ENCODE measurements at places on chromosomes 11 and 22.
A peak's percentile ranks its signal among the peaks of the same experiment; 100 is the strongest.

DNA sequence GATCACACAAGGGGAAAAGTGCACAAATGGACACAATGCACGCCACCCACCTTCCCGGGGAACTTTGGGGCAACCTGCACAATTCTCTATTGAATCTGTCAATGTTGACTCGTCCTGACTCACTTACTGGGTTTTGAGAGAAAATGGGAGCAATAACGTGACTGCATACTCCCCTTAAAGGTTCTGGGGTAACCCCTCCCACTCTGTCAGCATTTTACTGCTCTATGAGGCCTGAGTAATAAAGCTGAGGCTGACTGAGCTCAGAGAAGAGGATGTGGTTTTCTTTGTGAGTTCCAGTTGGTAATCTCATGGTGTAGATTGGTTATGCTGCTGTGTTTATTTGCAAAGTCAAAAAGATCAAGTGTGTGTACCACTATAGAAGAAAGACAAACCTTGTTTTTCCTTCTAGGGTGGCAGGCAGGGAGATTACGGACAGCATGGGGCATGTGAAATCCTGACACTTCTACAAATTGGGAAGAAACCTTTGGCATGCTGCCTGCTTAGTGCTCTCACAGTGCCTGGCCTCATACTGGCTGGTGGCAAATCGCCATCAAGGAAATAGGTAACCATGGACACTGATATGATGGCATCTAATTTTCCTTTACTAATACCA, 16.1 kb upstream of the APOA1 start:
- DNase-seq, result peak; percentile 92

DNA sequence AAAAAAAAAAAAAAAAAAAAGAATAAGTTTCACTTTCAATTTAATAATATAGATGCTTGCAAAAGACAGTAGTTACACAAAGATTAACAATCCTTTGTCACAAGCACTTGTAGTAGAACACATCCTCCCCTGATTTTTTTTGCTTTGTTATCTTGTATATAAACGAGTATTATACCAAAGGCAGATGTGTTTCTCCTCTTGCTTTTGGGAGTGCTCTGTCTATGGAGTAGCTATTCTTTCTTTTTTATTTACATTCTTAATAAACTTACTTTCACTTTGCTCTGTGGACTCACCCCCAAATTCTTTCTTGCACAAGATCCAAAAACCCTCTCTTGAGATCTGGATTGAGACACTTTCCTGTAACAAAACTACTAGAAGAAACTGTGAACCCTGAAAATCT, 3.4 kb upstream of the MRPL16 start:
- no peak for DNase-seq

DNA sequence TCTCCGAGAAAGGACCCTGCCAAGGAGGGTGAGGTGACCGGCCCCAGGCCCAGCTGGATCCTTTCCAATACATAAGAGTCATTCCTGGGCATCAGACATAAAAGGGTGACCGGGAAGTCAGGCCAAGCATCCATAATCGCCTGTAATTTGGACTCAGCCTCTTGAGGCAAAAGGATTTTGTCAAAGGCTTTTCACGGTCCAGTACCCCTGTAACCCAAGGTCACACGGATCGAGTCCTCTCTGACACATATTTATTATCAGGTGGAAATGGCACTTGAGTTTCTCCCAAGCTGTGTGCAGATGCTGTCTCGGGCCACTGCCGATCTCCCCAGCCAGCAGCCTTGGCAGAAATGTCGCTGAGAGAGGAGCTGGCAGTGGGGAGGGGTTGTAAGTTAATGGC, 556.5 kb downstream of the MN1 start:
- no peak for DNase-seq

DNA sequence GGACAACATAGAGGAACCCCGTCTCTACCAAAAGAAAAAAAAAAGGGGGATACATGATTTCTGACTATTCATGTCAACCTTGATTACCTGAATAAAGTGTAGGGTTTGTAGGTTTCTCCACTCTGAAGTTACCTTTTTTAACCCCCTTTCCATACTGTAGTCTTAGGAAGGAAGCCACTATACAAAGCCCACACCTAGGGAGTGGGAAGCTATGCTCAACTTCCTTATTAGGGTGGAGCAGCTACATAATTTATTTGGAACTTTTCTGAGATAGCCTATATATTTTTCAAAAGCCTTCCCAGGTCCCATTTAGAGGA, 582 bp upstream of the ATP6V1E1 start:
- DNase-seq, result no peak

DNA sequence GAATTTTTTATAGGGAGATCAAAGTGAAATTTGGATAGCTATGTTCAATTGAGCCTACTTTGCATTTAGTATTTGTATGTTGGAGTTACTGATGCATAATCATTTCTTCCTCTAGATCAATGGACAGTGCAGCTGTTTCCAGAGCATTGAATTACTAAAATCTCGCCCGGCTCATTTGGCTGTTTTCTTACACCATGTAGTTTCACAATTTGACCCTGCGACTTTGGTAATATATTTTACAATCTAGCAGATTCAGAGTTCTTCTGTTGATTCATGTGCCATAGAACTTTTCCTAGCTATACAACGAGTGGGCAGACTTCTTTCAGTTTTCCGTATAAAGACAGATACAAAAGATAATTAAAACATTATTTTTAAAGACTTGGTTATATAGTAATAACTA, 70.0 kb upstream of the GRIK4 start:
- no peak for DNase-seq

DNA sequence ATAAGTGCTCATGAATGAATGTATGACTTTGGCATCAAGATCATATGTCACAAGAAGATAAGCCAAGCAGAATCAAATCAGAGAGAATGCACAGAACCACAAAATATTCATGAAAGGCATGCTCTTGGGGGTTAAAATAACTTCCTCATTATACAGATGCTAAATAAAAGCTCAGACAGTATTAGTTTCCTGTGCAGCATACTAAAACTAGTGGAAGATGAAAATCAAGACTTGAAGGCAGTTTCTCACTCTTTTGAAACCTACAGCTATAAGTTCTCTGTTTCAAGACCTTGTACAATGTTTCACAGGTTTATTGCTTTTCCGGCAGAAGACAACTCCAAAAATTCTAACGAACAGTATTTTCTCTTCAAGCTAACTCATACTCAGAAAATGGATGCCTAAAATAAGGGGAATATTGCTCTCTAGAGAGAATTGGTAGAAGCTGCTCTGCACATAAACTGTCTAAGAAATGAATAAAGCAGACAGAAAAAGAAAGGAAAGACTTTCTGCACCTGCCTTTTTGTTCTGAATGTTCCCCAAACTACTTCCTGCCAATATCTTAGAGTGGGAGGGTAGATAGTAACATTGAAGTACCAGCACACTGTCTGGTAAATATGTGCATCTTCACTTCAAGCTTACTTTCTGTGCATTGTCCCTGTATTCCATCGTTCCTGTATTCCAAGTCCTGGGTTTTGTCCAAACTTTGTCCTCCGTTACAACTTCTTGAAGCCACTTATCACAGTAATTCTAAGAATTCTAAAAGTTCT, 639.4 kb upstream of the FAT3 start:
- no peak for DNase-seq

- DNase-seq, result no peak
Measured at GRCh38 chr11:60307507-60308195, 19.4 kb upstream of the MS4A6E start.

DNA sequence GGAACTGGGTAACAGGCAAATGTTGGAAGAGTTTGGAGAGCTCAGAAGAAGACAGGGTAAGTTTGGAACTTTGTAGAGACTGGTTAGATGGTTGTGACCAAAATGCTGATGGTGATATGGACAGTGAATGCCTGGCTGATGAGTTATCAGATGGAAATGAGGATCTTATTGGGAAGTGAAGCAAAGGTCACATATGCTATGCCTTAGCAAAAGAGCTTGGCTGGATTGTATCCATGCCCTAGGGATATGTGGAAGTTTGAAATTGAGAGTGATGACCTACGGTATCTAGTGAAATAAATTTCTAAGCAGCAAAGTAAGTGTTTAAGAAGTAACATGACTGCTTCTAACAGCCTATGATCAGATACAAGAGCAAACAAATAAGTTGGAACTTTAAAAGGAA, 17.8 kb downstream of the BBOX1 start:
- DNase-seq, result peak; percentile 34

- DNase-seq, result peak; percentile 85
Measured at GRCh38 chr11:134120143-134120850, 51.4 kb downstream of the JAM3 start.

DNA sequence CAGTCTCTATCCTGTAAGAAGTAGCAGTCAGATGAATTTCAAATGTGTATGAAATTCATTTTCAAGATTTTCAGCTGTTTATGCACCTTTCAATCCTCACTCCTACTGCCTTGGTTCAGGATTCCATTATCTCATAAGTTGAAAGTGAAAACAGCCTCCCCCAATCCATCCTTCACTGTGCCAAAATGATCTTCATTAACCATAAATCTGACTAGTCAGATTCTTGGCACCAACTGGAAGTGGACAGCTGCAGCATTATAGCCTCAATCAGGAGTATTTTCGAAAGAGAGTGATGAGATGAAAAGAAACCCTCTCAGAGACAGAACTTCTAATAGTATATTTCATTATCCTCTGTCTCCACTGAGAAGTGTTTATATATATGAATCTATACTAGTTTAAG, 365.3 kb upstream of the PDGFD start:
- DNase-seq, result no peak

GRCh38 chr11:58845386-58845785, 882 bp upstream of the GLYATL2 start:
- no peak for DNase-seq

- DNase-seq, result peak; percentile 99
Measured at GRCh38 chr11:105046898-105047579, 1.9 kb upstream of the CARD16 start.

DNA sequence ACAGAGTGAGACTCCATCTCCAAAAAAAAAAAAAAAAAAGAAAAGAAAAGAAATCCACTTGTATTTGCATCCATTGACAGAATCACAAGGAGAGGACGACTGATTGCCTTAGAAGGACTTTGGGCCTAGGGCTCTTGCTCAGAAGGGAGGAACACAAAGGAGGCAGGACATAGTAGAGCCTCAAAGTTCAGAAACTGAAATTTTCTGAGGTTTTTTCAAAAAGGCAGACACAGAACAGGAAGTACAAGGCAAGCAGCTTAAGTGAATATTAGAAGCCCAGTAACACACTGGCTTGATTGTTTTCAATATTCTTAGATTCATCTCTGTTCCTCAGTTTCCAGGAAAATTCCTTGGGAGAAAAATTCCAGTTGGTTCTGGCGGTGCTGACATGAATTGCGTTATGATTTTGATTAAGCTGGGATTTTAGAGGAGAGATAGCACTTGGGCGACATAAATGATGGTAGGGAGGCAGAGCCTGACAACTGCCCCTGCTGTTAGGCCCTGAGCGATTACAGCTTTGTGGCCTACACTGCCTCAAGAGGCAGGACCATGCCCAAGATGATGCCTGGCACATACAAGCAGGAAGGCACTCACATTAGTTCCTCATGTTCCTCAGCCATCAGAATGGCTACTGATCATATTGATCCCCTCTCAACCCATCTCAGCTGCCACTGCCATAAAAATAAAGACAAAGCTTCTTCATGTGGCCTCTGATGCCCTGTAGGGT, 15.3 kb downstream of the CLPB start:
- no peak for DNase-seq

DNA sequence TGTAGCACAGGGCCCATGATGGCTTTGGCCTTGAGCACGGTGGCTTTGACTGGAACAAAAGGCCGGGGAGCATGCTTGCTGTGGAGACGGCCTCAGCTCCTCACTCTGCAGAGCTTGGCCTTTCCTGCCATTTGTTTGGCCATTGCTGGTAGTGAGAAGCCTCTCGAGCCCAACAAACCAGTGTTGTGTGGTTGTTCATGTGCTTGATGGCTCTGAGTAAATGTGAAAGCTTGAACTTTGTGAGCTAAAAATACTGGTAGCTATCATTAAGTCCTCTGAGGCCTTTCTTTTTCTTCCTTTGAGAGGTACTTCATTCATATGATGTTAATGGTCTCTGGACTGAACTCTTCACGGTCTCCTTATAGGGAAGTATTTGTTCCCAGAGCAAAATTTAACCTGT, 39.6 kb downstream of the NAT10 start:
- no peak for DNase-seq

DNA sequence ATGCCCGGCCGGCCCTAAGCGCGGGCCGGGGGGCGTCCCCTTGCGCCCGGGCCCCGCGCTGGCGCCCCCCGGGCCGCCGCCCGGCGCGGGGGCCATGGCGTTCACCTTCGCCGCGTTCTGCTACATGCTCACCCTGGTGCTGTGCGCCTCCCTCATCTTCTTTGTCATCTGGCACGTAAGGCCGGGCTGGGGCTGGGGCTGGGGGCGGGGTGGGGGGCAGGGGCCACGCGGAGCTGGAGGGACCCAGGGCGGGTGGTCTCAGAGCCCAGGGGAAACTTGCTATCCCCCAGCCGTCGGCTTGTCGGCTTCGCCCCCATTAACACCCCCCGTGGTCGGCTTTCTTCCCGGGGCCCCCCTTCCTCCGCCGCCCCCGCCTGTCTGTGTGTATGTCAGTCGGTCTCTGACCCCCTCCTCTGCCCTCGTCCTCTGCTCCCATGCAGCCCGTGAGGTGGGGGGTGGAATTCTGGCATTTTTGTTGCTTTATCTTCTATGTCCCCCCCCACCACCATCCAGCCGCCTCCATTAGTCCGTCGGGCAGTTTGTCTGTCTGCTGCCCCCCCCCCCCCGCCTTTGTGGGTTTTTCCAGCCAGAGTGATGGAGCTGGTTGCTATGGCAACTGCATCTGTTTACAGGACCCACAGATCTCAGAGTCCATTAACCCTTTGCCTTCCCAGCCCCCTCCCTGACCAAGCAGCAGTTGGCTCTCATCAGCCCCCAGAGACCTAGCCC, 552 bp downstream of the CNIH2 start:
- DNase-seq, result no peak

DNA sequence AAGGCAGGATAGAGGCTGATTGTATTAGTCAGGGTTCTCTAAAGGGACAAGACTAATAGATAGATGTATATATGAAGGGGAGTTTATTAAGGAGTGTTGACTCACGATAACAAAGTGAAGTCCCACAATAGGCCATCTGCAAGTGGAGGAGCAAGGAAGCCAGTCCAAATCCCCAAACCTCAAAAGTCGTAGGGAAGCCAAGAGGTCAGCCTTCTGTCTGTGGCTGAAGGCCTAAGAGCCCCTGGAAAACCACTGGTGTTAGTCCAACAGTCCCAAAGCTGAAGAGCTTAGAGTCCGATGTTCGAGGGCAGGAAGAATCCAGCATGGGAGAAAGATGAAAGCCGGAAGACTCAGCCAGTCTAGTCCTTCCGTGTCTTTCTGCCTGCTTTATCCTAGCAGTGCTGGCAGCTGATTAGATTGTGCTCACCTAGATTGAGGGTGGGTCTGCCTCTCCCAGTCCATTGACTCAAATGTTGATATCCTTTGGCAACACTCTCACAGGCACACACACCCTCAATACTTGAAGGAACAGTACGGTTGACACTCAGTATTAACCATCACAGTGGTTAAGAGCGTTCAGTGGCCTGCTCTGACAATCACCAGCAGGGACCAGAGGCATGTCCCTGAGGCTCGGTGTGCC, 135.6 kb downstream of the CSNK2A3 start:
- no peak for DNase-seq

DNA sequence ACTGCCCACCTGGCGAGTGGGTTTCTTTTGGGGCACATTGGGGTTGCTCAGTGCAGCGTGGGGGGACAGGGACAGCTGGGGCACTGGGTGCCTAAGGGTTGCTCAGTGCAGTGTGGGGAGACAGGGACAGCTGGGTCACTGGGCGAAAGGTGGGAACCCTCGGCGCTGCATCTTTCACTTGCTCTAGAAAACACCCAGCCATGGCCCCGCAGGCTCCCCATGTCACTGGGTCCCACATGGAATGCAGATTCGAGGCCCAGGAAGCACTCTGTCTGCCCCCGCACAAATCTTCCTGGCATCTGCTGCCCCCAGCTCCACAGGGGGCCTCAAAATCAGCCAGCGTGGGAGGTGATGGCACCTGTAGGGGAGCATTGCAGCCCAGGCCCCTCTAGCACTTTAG, 229.3 kb downstream of the BRD1 start:
- no peak for DNase-seq

All from GM04503 (cell line).